ENCODE measurements at places on chromosomes 13 and 19. TPM values are rescaled to one million over a fixed set of nuclear protein-coding genes. Genes with fewer than 3 reads are reported as not detected.

UHRF1 gene
- total RNA-seq: 23.0 TPM

ATP1A3 gene
- 0.13 TPM for total RNA-seq

NTF4 gene
- not detected for total RNA-seq

PSG1 gene
- total RNA-seq: 1.7 TPM

MCEMP1 gene
- total RNA-seq: not detected

FLT1 gene
- total RNA-seq: 3.8 TPM

SH2D3A gene
- total RNA-seq: not detected

ZNF792 gene
- total RNA-seq: 5.4 TPM

All from smooth muscle cell of the pulmonary artery (primary cell).